ENCODE measurements at places on chromosomes 4 and X. TPM values are rescaled to one million over a fixed set of nuclear protein-coding genes. Genes with fewer than 3 reads are reported as not detected.

- H3K27ac ChIP-seq: no peak overlapping the region
- H3K27me3 ChIP-seq: peaks cover 12% of the 10 kb centered on the region
- H3K36me3 ChIP-seq: no peaks in the 10 kb centered on the region
Measured at GRCh38 chr4:5960252-5960880, 57.9 kb downstream of the C4orf50 start.

POU3F4 gene
- total RNA-seq: not detected

CDKL5 gene
- 2.5 TPM for total RNA-seq

TFDP3 gene
- not detected for total RNA-seq

HSPA4L gene
- 18.6 TPM for total RNA-seq

DNA sequence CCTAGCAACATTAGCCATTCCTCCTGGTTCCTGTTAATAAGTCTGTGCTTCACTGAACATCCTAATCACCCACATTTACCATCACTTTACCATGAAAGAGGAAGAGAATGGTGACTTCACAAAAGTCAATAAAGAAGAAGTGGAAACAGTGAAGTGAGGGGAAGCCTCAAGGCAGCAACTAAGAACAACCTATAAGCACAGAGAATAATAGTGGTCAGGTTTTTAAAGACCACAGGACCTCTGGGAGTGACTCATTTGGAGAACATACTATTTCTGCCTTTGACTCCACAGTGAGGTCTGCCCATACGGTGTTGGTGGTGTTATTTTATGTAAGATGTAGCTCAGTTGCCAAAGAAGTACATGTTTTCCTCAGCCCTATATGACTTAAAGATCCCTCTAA lies 86.0 kb upstream of the TET2 start:
- H3K36me3 ChIP-seq: no peaks in the 10 kb centered on the region
- no peaks in the 10 kb centered on the region for H3K4me1 ChIP-seq
- no peaks in the 10 kb centered on the region for H3K27me3 ChIP-seq
- no peak overlapping the region for H3K27ac ChIP-seq

DNA sequence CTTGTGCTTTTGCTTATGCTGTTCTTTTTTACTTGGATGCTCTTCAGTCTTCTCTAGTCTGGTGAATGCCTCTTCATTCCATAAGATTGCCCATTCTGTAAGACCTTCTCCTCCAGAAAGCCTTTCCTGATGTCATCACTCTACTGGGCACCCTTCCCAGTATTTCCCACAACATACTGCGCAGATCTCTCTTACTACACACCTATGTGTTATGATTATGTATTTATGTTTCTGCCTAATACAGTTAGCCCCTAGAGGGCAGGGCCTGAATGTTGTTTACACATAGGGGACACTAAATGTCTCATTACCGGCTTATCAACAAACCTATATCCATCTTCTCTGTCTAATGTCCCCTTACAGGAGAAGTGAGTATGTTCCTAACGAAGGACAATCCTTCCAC lies 21.1 kb downstream of the AIFM1 start:
- no peaks in the 10 kb centered on the region for H3K27me3 ChIP-seq
- no peak for DNase-seq
- H3K4me3 ChIP-seq: no peak overlapping the region
- peaks cover 3% of the 10 kb centered on the region for H3K36me3 ChIP-seq
- H3K27ac ChIP-seq: no peak overlapping the region

- no peaks in the 10 kb centered on the region for H3K4me1 ChIP-seq
- H3K4me3 ChIP-seq: no peak overlapping the region
- H3K27me3 ChIP-seq: no peaks in the 10 kb centered on the region
Measured at GRCh38 chr4:35548921-35549320, 695.4 kb downstream of the ARAP2 start.

DNA sequence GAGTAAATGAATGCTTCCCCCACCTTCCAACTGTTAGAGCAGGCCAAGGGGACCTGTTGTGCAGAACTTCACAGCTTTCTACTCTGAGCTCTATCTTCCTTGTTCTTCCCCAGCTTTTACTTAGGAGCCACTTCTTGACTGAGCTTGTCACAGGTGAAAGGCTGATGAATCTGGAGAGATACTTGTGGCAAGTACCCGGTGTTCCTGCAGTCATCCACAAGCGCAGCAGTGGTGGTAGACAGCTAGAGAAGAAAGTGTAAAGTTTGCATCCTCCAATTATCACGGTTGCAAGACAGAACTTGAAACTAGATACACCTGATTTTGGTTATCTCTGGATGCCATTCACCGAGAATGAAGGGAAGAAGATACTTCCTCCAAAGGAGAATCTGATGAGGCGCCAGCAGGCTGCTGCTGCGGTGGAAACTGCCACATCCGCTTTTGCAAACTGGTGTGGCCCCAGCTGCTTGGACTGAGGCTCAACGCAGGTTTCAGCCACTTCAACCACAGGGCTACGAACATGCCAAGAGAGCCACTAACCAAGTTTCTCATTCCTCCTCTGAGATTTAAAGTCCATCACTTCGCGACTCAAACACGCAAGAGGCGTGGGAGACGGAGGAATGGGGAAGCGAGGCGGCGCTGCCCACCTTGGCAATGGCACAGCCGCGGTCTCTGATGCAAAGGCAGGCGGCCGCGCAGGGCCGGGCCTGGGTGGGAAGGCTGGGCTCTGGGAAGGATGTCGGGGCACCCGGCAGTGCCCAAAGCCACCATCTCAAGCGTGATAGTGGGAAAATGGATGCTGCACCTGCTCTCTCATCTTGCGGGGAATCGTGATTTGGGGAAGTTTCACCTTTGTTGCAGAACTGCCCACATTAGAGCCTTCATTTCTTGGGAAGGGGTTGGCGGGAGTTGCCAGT lies 1.3 kb upstream of the FHIP1A start:
- H3K4me3 ChIP-seq: peak overlapping the region; percentile 64
- no peaks in the 10 kb centered on the region for H3K36me3 ChIP-seq
- H3K27ac ChIP-seq: peak overlapping the region; percentile 78
- no peak for DNase-seq
- no peaks in the 10 kb centered on the region for H3K27me3 ChIP-seq
- peaks cover 11% of the 10 kb centered on the region for H3K4me1 ChIP-seq

F9 gene
- not detected for total RNA-seq

PCDH10 gene
- total RNA-seq: not detected

DNA sequence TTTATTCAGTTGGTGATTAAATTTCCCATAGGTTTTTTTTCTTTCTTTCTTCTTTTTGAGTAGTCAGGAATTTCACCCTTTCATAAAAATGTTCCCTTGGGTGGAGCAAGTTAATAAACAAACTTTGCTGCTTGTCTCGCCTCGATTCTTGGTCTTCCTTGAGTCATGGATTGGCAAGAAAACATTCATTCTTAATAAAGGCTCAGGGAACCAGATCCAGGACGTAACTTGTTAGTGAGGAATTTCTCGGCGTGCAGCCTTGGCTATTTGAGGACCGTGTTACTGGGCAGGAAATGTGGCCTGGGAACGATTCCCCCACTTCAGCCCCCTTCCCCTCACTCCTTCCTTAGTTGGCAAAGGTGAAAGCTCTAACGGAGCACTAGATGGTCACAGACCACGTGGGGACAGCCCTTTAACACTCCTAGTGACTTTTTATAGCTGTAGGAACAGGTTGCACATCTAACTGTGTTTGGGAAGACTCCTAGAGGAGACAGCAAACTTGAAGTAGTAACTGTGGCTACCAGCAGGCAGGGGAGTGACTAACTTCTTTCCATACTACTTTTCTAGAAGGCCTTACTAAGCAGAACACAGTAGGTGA lies 106.8 kb downstream of the UCHL1 start:
- H3K36me3 ChIP-seq: no peaks in the 10 kb centered on the region
- no peak for DNase-seq
- H3K4me3 ChIP-seq: no peak overlapping the region
- H3K27ac ChIP-seq: no peak overlapping the region
- no peaks in the 10 kb centered on the region for H3K27me3 ChIP-seq

DNA sequence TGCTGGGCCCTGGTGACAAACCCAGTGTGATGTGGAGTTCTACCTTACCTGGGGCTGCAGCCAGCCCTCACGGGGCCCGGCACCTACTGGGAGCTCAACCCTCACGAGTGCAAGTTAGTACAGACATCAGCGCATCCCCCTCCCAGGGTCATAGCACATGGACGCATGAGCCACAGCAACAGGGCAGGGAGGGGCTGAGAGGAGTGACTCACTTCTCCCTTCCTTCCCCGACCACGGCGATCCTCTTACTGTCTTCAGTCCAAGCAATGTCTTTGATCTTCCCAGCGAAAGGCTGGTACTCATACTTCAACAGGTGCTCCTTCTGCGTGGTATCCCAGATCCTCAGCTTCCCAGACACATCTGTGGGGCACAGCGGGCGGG lies 17.8 kb downstream of the WDR1 start:
- H3K27me3 ChIP-seq: no peaks in the 10 kb centered on the region
- peak overlapping the region; percentile 28 for H3K27ac ChIP-seq
- DNase-seq: peak; percentile 41
- H3K4me1 ChIP-seq: peaks cover 70% of the 10 kb centered on the region
- H3K4me3 ChIP-seq: no peak overlapping the region
- peaks cover 58% of the 10 kb centered on the region for H3K36me3 ChIP-seq

PRDM5 gene
- total RNA-seq: 5.1 TPM

DNA sequence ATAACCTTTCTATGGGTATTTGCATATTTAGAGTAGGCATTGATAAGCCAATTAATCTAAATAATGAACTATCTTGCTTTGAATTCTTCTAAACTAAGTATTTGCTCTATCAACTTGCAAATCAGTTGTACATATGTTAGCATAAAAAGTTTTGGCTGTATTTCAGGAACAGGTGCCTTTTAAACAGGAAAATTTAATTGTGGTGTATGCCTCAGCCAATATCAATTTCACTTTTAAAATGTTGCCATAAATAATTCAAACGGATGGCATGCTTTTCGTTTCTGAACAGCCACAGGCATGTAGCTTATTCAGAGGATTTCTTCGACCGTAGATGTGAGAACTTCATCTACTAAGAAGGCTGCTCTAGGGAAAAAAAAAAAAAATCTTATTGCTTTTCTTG lies 99.9 kb downstream of the DCLK2 start:
- no peaks in the 10 kb centered on the region for H3K4me1 ChIP-seq
- no peaks in the 10 kb centered on the region for H3K36me3 ChIP-seq
- no peak overlapping the region for H3K27ac ChIP-seq

DNA sequence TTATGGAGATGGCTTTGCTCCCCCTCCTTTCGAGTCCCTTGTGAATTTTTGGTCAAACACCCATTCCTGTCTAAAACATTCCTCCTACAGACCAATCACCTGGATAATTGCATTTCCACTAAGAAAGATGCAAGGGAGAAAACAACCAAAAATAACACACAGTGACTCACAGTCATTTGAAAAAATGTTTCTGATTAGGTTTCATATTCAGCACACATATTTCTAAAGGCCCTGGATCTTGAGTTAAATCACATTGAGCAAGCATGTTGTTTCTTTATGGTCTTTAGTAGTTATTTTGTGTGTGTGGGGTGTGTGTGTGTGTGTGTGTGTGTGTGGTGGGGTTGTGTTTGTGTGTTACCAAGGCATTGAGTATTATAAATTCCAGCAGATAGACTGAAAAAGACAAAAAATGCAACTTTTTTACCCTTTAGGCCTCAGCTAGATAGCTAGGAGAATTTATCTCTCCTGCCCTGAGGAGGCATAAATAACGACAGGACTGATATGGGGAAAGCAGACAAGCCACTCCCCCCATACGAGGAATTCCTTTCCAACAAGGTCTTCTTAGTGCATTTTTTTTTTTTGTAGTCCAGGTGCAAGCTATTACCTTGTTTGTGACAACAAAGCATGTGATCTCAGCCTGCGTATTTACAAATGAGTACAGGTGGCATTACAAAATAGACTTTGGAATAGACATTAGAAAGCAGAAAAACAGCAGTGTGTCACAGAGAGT lies 265.4 kb upstream of the ADGRL3 start:
- H3K4me3 ChIP-seq: no peak overlapping the region
- no peak overlapping the region for H3K27ac ChIP-seq
- no peaks in the 10 kb centered on the region for H3K4me1 ChIP-seq
- H3K27me3 ChIP-seq: no peaks in the 10 kb centered on the region
- DNase-seq: no peak
- H3K36me3 ChIP-seq: no peaks in the 10 kb centered on the region

- H3K4me3 ChIP-seq: no peak overlapping the region
- H3K36me3 ChIP-seq: no peaks in the 10 kb centered on the region
- no peak for DNase-seq
- H3K27me3 ChIP-seq: no peaks in the 10 kb centered on the region
Measured at GRCh38 chrX:46627711-46628419, 54.3 kb downstream of the CHST7 start.

DNA sequence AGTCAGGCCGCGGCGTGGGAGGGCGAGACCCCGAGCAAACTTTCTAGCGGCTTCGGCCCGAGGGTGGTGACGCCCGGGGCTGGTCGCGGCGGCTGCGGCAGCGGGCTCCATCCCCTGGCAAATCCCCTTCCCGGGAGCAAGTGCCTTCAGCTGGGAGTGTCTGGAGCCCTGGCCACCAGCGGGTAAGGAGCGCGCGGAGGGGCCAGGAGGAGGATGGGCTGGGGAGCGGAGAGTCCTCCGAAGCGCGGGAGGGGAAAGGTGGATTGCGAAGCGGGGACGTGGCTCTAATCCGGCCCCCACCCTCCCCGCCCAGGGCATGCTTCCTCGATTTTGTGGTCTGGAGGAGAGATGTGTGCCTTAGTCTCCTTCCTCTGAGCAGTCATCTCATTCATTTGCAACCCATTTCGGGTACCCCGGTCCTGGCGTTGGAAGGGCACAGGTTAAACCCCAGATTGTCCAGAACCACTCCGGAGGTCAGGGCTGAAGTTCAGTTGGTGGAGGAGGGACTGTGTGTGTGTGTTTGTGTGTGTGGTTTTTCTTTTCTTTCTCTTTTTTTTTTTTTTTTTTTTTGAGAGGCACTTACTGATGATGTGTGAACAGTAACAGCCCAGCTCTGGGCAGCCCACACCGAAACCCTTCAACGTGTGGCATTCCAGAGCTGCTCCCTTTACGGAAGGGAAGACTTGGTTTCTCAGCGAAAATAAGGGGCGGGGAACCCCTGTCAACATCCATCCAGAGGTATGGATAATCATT lies 516 bp downstream of the SGMS2 start:
- no peaks in the 10 kb centered on the region for H3K36me3 ChIP-seq
- H3K27me3 ChIP-seq: no peaks in the 10 kb centered on the region
- H3K4me1 ChIP-seq: peaks cover 35% of the 10 kb centered on the region
- DNase-seq: no peak
- peak overlapping the region; percentile 91 for H3K27ac ChIP-seq

TMEM271 gene
- total RNA-seq: not detected

GRCh38 chr4:8157944-8158709 lies 486 bp downstream of the ABLIM2 start:
- H3K27ac ChIP-seq: peak overlapping the region; percentile 42
- no peak for DNase-seq
- H3K36me3 ChIP-seq: no peaks in the 10 kb centered on the region
- H3K4me1 ChIP-seq: peaks cover 26% of the 10 kb centered on the region
- H3K27me3 ChIP-seq: no peaks in the 10 kb centered on the region

S100P gene
- 4.1 TPM for total RNA-seq

HPGDS gene
- not detected for total RNA-seq

Data from HCT116 (cell line).